Renal cortex interstitium (tissue), 15 donors: ENCODE measurements at places on chromosomes 13 and 19. TPM values are rescaled to one million over a fixed set of nuclear protein-coding genes. Genes with fewer than 3 reads are reported as not detected.

The TTC9B gene
- 0.11 TPM for polyA plus RNA-seq

The PGLYRP2 gene
- polyA plus RNA-seq = not detected

- no peak for DNase-seq
Measured at GRCh38 chr13:111948811-111949210, 118.1 kb upstream of the SOX1 start.

GRCh38 chr13:114101358-114102130, 30.9 kb downstream of the RASA3 start:
- DNase-seq = no peak

DNA sequence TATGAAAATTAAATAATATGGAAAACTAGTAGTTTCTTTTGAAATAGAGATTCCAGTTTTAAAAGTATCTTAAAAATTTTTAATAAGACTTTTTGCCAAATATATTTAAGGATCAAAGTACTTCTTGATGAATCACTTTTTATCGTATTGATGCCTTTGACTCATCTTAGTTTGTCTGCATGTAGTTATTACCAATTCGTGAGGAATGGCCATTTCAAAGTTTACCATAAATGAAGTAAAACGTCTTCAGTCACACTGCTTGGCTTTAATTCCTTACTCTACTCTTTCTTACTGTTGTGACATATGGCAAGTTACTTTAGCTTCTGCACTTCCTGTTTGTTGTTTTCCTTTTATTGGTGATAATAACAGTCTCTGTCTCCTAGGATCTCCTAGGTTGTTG, 38.3 kb downstream of the NDFIP2 start:
- DNase-seq = no peak

The SLC6A16 gene
- polyA plus RNA-seq = 3.1 TPM

- no peak for DNase-seq
Measured at GRCh38 chr19:28334419-28334818, 878.5 kb downstream of the UQCRFS1 start.

DNA sequence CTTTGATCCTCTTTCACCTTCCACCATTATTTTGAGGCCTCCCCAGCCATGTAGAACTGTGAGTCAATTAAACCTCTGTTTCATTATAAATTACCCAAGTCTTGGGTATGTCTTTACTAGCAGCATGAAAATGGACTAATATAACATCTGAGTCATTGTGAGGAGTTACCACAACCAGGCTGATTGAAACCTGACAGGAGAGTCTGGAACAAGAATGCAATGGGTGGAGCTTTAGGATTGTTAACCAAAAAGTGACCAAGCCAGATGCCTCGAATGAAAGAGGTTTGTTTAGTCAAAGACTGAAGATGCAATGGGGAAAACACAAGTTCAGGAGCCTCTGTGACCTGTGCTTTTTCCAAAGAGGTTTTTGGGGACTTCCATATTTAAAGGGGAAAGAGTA, 659.0 kb downstream of the SLITRK6 start:
- no peak for DNase-seq

DNA sequence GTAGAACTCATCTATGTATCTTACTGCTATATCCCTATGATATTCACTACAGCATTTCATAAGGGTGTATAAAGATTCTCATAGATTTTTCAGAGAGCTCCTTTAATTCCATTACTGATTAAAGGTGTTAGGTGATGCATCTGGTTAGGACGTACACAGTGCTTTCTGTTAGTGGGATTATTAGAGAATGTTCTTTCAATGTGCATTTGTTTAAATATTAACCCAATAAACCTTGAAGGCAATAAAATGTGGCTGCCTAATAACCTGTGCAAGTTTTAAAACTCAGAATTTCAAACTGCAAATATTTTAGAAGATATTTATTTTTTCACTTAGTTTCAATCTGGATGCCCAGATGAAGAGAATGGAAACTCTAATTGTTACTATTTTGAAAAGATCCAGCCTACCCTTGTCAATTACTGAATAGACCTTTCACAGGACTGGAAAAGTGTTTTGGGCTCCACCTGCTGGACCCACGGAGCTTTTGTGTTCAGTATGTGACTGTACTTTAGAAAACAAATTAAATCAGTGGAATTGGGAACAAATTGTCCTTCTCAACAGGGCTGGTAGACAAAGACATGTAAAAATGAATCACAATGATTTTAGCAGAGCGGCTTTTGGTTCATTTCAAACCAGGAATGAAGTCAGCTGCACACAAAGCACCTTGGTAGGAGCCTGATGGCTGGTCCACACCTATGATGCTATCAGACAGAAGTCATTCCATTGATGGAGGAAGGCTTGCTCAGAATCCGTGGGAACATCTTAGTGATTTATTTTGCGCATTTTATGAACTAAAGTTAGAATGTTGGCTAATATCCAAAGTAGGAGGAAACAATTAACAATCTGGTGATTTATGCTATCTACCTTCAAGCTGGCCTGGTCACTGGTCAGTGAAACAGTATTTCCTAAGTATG, 89.4 kb upstream of the RAP2A start:
- peak; percentile 36 for DNase-seq

The C3 gene
- polyA plus RNA-seq = 17.1 TPM

- DNase-seq = no peak
Measured at GRCh38 chr13:112608212-112608611, 20.3 kb upstream of the TUBGCP3 start.

DNA sequence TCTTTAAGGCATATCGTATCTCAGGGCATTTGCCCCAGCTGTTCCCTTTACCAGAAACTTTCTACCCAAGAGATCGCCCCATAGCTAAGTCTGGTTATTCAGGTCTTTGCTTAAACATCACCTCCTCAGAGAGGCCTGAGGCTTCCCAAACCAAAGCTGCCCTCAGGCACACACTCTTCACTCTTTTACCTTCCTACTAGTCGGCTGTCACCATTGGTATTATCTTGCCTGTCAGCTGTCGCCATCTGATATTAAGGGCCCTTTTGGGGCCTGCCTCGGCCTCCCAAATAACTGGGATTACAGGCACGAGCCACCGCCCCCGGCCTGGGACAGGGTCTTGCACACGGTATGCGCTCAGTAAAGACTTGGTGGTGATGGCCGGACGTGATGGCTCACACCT, 1.0 kb downstream of the GADD45GIP1 start:
- no peak for DNase-seq

The INSR gene
- 37.0 TPM for polyA plus RNA-seq

The B3GNT3 gene
- polyA plus RNA-seq = 7.3 TPM

DNA sequence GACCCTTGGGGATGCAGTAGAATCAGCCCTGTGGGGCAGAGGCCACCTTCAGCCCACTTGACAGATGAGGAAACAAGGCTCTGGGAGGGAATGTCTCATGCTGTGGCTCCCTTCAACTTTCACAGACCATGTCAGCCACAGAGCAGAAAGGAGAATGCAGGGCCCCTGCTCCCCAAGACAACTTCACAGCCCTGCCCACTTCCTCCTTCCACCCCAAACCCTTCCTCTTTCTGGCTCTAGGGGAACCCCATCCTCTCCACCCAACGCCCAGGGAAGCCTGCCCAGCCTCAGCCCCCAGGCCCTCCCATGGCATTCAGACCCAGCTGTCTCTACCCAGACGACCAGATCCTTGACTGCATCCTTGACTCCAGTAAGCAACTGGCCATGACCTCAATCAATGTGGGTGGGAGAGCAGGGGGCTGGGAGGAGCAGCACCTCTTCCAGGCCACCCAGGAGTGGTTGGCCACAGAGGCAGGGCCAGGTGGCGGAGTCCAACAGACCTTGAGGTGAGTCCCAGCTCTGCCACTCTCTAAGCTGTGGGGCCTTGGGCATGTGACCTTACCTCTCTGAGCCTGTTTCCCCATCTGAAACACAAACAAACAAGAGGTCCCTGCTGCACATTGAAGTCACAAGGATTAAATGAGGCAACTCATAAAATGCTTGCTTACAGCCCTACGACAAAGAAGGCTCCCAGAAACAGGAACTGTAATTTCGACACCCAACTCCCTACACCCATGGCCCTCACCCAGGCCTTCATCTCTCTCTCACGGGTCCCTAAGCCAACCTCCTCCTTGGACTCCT, 15.8 kb downstream of the DEDD2 start:
- DNase-seq = no peak

The DACH1 gene
- polyA plus RNA-seq = 114 TPM

DNA sequence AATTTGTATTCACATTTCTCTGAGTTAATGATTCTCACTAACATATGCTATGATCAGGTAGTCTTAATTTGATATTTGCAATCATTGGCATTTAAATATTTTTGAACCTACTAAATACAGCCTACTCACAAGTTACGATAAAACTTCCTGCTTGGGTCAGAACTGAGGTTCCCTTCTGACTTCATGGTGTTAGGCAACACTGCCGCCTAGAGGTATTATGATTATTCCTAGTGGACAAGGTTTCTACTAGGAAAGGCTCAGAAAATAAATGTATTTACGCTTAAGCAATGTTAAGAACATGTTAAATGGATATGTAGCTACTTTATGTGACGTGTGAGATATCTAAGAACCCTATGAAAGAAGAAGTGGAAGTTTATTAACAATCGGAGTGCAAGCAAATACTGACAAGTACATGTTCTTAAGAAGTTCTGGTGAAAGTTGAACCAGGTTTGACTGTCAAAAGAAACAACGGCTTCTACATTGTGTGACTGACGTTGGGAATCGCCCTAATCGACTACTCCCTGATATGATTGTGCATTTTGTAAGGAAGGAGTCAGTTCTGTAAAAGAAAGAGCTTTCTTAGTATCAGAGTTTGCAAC, 1395.8 kb downstream of the SLITRK5 start:
- DNase-seq = peak; percentile 23

GRCh38 chr19:58009301-58009665, 6.7 kb upstream of the ZNF606 start:
- DNase-seq = no peak

DNA sequence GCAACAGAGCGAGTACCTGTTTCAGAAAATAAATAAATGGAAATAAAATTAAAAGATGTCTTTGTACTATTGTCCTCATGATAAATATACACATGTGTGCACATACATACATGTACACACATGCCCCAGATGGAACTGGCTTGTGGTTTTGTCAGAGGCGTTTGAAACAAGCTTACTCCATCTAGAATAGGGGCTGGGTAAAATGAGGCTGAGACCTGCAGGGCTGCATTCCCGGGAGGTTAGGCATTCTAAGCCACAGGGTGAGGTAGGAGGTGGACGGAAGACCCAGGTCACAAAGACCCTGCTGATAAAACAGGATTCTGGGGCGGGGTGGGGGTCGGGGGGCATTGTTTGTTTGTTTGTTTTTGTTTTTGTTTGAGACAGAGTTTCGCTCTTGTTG, 8.1 kb upstream of the SIN3B start:
- no peak for DNase-seq

DNA sequence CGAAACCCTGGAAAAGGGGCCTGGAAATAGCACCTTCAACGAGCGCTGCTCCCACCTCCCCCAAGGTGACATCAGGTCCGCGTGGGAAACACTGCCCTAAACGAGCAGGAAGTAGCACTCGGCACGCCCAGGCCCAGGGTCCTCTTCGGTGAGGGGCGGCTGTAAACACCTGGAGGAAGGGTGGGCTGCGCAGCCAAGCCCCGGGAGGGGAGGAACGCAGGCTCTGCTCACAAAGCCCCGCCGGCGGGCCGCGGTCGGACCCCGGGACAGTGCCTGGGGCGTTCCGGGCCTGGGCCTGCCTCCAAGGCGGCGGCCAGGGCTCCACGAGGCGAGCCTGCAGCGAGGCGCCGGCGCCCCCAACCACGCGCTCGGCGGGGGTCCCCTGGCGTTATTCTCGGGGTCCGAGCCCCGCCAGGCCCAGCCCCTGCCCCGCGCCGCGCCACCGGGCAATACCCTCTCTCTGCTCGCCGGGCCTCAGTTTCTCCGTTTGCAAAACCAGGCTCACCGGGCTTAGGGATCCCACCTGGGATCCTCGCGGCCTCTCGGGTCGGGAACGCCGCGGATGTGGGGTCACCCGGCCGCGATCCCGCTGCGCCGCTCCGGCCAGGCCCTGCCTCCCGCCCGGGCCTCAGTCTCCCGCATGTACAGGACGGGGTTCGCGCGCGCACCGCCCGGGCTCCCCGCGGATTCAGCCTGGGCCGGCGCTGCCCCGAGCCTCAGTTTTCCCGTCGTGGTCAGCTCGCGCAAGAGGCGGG, 630 bp downstream of the RNF126 start:
- DNase-seq = no peak

GRCh38 chr13:57823704-57824103, 192.2 kb downstream of the PCDH17 start:
- DNase-seq = no peak

The ZNF90 gene
- polyA plus RNA-seq = 12.1 TPM

GRCh38 chr19:21910318-21910717, 74.3 kb upstream of the ZNF43 start:
- DNase-seq = no peak

The CCDC194 gene
- polyA plus RNA-seq = 7.1 TPM

The BICRA gene
- polyA plus RNA-seq = 16.5 TPM

DNA sequence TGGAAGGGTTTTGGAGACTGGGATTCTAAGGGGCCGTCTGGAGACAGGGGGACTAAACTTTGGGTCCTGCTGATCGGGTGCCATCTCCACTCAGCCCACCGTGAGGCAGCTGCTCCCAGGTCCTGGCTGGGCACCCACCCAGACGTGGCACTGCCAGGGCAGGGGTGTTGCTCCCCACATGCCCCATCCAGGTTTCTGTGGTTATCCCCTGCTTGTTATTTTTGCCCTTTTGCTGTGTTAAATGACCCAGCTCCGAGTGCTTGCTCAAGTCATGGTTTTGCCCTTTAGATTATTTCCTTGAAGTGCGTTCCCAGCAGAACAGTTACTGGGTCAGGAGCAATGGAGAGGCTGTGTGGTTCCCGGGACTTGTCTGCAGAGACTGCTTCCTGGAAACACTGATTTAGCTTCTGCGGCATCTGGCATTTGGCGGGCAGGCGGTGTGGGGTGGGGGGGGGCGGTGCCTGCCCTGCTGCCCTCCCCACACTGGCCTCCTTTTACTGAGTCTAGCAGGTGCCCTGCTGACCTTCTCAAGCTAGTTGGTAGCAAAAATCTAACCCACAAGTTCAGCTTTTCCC, 1.9 kb downstream of the RAB11B start:
- DNase-seq = no peak

GRCh38 chr19:39474139-39474620, 6.5 kb upstream of the TIMM50 start:
- DNase-seq = peak; percentile 27

- no peak for DNase-seq
Measured at GRCh38 chr19:58328999-58329398, 2.2 kb downstream of the ZSCAN22 start.

GRCh38 chr13:73880365-73880764, 253.8 kb downstream of the KLF12 start:
- no peak for DNase-seq

The TMEM238 gene
- 0.78 TPM for polyA plus RNA-seq

DNA sequence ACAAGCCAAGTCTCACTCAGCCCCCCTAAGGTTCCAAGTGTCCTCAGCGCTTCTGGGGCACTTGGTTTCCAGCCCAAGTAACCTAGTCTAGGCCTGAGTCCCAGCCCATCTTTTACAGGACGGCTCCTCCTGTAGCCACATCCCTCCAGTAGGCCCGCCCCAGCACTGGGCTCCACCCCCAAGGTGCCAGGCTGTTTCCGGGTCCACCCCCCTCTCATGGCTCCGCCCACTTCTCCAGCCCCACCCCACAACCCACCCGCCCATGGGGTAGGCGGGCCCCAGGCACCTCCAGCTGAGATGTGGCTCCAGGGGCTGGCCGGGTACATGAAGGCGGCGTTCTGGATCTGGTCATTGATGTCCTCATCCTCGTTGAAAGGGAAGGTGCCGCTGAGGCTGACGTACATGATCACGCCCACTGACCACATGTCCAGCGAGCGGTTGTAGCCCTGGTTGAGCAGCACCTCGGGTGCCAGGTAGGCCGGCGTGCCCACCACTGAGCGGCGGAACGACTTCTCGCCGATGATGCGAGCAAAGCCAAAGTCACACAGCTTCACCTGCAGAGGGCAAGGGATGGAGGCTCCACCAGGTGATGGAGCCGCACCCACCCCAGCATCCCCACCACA, 17.2 kb upstream of the DACT3 start:
- DNase-seq = no peak
